ENCODE measurements at places on chromosomes 2 and 18.

- no peak for DNase-seq
Observed at GRCh38 chr18:78822949-78823285, 156.7 kb upstream of the SALL3 start.

- no peak for DNase-seq
Observed at GRCh38 chr18:25039781-25040180, 312.2 kb downstream of the ZNF521 start.

- DNase-seq = no peak
Observed at GRCh38 chr18:51724790-51725721, 527.6 kb upstream of the MEX3C start.

- no peak for DNase-seq
Observed at GRCh38 chr2:166881177-166881576, 7.1 kb upstream of the XIRP2 start.

DNA sequence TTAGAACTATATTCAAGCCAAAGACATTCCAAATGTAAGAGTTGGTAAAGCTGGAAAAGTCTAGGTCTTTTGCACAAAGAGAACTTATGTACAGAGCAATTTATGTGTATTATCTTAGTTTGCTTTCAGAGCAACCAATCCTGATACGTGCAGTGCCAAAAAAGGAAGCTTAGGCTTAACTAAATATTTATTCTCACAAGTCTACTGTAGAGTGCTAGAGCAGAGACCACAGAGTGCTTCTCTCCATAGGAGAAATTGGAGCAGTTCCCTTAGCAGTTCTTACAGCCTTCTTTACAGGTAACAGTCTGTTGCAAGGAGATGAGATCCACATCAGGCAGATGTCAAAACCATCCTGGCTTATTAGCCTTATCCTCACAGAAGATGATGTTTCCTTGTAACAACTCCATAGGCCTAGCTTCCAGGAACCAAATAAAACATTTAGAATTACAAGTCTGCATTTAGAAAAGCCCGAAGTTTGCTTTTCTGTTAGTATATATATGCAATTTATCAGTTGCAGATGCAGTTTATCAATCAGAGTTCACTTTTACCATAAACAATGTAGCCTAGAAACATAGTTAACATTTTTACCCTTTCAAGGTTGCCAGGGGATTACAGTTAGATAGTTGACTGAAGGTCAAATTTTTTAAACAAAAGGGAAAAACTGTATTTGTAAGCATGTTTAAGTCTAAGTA is 250.6 kb upstream of the KCNJ3 start:
- no peak for DNase-seq

Measured in suppressor macrophage treated with lipopolysaccharide for 1 hour (primary cell).